NCI-H774 (cell line): ENCODE measurements at places on chromosomes 3 and 15.

- no peak for DNase-seq
Measured at GRCh38 chr3:128483657-128484403, 9.2 kb downstream of the GATA2 start.

- no peak for DNase-seq
Measured at GRCh38 chr3:14141602-14142341, 16.9 kb downstream of the TMEM43 start.

DNA sequence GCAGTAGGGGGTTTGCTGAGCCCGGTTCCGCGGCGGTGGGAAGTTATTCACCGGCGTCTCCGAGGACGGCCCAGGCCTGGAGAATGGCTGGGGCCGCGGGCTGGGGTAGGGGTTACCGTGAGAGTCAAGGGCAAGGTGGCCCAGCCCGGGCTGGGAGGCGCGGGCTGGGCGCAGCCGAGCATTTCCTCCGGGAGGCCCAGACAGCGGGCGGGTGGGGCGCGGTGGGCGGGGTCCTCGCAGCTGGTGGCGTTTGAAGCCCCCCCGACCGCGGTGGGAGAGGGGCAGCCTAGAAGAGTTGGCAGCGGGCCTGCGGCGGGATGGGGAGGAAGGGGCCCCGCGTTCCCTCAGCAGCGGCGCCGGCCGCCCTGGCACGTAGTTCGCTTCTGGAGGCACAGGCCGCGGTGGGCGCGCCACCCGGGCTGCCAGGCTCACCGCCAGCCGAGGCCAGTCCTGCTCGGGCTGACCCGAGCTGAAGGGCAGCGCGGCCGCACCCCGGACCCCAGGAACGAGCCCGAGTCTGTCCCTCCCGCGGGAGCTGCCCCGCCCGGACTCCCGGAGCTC is 960 bp upstream of the KLF13 start:
- peak; percentile 50 for DNase-seq

DNA sequence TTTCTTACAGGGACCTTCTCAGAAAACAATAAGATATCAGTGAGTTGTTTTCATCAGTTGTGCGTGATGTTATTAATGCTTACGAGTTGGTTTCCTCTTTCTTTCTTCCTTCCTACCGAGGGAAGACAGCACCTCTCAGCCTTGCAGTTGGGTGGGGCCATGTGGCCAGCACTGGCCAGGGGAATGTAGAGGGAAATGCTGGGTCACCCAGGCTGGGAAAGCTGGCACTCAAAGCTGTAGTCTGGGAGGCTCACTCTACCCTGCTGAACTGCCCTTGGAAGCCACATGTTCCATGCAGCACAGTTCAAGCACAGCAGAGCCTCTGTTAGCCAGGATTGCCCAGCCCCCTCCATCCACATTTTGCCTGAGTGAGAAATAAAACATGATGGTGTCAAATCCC is 10.1 kb upstream of the CHCHD6 start:
- no peak for DNase-seq

DNA sequence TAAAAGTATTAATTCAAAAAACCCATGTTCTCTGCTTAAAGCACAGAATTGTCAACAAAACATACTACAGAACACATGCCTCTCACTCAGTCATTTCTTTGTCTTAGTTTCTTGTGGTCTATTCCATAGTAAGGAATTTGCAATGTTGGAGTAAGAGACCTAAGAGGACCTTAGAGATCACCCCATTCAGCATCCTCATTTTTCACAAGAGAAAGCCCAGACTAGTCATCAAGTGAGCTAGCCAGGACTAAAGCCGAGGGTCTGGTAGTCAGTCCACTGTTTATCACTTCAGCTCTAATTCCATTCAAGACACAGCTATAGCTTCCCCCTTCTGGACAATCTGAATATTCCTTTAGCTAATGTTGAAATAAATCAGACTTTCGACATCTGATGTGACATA is 601.1 kb downstream of the FHIT start:
- DNase-seq: no peak

DNA sequence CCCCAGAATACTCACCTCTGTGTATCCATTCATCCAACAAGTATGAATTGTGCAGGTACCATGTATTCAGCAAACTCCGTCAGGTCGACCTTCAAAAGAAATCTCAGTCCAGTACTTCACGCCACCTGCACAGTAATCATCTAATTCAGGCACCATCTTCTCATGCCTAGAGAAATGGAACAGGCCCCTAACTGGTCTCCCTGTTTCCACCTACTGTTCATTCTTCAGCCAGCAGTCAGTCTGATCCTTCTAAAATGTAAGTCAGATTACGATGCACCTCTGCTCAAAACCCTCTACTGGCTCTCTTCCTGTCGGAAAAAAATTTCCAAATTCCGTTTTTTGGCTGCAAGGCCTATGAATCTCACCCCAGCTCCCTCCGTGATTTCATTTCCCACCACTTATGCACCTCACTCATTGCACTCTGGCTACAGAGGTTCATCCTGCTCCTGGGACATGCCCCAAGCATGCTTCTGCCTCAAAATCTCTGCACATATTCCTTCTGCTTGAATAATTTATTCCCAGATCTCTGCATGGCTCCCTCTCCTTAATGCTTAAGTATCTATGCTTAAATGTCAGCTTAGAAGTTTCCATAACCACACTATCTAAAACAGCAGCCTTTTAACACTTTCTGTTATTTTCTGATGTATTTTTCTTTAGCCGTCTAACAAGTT is 47.5 kb upstream of the PPP2R3A start:
- DNase-seq: no peak
